ENCODE measurements at places on chromosomes 4 and X. TPM values are rescaled to one million over a fixed set of nuclear protein-coding genes. Genes with fewer than 3 reads are reported as not detected.

- no peak for DNase-seq
Measured at GRCh38 chr4:111988514-111988913, 156.7 kb upstream of the FAM241A start.

DNA sequence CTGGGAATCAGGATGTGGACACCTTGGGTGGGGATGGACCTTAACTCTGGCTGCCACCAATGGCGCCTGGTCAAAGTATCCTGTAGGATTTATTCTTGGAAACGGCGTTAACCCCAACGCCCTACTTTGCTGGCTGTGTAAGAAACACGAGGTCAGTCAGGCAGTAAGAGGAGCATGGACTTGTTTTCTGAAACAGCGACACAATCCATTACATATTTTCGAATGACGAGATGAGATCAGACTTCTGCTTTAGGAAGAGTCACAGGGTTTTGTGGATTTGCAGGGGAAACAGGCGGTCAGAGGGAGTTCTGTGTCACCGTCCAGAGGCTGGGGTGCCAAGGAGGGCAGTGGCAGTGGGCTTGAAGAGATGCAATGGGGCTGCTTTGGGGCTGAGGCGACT lies 92.2 kb downstream of the TBL1X start:
- no peak for DNase-seq

DNA sequence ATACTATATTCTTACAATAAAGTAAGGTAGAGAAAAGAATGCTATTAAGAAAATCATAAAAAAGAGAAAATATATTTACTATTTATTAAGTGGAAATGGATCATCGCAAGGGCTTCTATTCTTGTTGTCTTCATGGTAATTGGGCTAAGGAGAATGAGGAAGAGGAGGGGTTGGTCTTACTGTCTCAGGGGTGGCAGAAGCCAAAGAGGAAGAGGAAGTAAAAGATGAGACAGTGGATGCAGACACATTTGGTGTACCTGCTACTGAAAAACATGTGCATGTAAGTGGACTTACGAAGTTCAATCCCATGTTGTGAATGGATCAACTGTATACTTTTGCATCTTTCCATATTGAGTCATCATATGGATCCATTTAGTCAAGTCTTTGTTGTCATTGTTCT lies 1502.1 kb upstream of the ADGRL3 start:
- DNase-seq: no peak

DNA sequence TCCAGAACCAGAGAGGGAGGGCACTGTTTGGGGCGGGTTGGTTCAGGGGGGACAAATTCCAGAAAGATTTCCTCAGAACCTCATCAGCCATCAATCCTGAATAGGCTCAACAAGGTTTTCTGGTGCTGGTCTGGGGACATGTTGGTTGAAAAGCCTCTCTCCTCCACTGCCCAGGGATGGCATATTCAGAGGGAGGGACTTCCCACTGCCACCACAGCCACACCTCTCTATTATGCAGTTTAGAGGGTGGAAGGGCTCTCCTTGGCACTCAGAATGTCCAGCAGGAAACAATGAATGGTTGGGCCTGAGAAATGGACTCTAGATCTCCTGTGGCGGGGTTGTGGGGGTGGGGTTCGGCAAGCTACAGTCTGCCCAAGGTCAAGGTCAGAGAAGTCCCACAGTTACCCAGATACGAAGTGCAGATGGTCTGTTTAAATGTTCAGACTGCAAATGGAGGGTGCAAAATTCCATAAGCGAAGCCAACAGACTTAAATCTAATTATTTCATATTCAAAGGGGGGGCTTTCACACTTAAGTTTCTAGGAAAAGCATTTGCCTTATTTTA lies 70.7 kb downstream of the LEF1 start:
- DNase-seq: no peak

DNA sequence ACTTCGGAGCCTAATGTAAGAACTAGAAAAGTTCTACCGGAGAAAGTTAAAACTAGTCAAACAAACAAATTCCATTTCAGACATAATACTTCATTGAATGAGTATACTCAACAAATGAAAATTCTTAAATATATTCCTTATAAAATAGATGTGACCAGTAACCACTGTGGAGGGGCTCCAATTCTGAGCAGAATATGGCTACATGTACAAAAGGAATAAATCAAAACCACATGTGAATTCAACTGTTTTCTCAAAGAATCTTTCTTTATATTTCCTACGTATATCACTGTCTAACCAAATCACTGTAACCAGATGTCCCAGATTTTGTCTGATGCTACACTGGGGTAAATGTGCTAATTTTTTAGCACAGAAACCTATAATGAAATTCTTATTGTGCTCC lies 49.0 kb downstream of the HTN1 start:
- no peak for DNase-seq

DNA sequence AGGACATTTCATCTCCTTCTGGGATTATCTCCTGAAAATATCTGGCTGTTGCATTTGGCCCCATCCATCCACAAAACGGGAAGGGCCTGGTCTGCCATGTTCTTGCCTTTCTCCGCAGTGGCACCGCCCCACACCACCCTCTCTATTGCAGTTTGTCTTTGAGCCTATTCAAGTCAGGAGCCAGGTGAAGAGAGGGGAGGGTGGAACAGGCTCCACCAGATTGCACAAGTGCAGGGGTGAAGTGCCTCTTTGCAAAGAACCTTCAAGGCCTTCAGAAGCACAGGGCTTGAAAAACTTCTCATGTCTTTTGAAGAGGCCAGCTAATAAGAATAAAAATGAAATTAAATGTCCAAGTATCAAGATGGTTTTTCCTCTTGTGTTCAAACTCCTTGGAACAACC lies 28.7 kb downstream of the RS1 start:
- no peak for DNase-seq

- DNase-seq: no peak
Measured at GRCh38 chrX:109372716-109373115, 109.2 kb downstream of the GUCY2F start.

- no peak for DNase-seq
Measured at GRCh38 chrX:27953171-27953570, 28.1 kb downstream of the DCAF8L1 start.

GRCh38 chr4:143819029-143819428 lies 86.3 kb downstream of the GYPE start:
- DNase-seq: no peak

DNA sequence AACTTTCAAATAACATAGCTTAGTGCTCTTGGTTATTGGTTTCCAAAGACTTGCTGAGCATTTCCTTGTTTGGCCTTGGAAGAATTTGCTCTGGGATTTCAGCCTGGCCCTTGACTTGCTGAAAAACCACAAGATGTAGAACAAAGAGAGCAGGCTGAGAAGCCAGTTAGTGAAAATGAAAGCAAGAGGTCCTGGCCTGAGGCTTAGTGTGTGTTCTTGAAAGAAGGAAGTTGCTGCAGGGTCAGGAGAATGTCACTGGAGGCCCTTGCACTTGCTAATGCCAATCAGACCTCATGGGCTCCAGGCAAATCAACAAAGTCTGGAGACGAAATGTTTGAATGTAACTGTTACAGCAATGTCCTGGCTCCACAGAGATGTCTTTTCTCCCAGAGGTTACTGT lies 79.4 kb downstream of the SYNPO2 start:
- DNase-seq: no peak

GRCh38 chrX:101491943-101492342 lies 6.7 kb downstream of the ARMCX4 start:
- DNase-seq: no peak

GRCh38 chr4:128803783-128804182 lies 5.7 kb upstream of the JADE1 start:
- no peak for DNase-seq

- DNase-seq: peak; percentile 67
Measured at GRCh38 chr4:147096667-147097604, 151.3 kb upstream of the TTC29 start.

DNA sequence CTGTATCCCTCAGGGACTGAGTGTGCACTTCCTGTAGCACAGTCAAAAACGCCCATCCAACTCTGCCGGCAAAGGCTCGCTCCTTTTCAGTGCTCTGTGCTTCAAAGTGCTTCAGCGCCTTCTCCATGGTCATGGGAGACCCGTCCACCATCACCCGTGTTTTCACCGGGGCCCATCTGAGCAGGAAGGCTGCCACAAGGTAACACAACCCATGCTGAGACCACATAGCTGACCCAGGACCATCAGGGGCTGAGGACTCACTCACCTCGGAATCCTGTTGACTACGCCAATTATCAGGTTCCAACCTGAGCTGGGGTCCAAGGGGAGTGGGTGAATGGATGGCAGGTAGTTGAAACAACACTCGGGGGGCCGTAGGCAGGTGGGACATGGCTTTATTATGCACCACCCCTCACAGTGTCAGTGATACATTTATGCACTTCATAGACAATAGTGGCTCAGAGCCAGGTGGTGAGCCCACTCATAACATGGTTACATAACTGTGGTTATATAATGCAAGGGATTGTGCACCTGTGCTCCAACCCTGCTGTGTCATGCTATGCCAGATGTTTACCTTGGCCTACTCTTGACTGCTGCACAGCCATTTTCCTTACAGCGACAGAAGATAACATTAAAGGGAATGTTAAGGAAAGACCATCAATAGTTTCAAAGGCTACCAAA lies 227.8 kb downstream of the ADGRL3 start:
- no peak for DNase-seq

DNA sequence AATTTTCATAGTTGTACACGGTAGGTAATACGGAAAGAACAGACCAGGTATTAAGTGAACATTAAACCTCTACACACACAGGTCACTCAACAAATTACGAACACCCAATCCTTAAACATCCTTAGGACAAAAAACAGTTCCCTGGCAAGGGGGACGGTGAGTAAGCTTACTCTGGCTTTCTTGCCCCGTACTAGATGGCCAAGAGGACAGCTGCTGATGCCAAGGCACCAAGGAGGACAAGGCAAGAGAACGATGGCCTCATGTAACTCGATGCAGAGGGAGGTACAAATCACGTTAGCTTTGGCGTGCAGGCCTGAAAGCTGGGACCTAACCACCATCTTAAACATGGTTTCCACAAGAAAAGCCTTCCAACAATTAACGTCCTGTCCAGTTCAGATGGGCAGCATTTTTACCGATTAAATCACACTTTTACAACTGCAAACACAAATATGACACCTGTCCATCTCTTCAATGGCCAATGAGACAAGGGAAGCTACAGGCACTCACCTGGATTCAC lies 23.7 kb downstream of the FAT1 start:
- DNase-seq: no peak

DNA sequence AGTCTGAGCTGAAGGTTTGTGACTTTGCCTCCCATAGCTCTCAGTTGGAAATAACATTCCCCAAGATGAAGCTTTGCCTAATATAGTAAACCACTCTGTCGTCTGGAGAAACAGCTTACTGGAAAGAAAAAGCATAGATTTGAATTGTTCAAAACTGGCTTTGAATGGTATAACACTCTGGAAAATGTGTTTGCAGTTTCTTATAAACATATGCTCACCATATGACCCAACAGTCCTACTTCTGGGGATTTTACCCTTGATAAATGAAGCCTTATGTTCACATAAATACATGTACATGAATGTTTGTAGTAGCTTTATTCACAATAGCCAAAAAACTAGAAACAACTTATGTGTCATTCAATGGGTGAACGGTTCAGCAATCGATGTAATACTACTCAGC lies 10.2 kb downstream of the VEGFD start:
- no peak for DNase-seq

- no peak for DNase-seq
Measured at GRCh38 chrX:88202149-88202548, 544.9 kb upstream of the CPXCR1 start.

DNA sequence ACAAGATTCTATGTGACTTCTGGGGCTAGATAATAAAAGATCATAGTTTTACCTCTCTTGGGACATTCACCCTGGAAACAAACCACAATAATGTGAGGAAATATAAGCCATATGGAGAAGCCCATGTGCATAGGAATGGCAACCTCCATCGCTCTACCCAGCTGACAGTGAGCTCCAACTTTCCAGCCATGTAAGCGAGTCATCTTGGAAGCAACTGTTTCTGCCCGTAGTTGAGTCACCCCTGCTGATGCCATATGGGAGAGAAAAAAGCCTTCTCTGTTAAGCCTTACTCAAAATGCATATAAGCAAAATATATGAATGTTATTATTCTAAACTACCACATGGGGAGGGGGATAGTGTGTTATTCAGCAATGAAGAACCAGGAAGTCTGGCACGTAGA lies 31.4 kb upstream of the RELL1 start:
- DNase-seq: no peak

DNA sequence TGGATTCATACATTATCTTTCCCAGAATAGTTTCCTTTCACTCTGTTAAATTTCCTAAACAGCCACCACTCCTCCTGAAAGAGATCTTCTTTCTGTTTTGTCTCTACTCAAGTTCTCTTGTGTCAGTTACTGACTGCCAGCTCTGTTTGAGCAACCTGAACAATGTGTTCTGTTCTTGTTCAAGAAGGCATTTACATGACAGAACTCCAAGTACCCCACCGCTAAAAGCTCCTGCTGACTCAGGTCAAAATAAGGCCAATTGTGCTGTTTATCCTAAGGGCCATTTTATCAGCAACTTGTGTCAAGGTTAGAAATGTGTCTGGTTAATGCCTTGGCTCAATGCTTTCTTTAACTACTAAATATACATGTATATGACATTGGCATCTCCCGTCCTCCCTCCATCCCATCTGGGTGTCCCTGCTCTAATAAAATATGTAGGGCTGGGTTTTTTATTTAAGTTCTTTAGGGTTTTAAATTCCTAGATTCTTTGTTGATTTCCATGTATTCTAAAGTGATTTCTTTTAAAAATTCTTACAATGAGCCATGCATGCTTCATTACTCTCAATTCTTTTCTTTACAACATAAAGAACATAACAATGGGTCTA lies 144.3 kb upstream of the PAQR3 start:
- DNase-seq: no peak

Gene IL15
- 1.2 TPM for total RNA-seq

Gene ARMCX4
- 4.2 TPM for total RNA-seq

Gene FAM9B
- not detected for total RNA-seq

Gene SPANXN5
- total RNA-seq: not detected

Gene CXCL5
- 0.22 TPM for total RNA-seq

Gene PHKA1
- 3.9 TPM for total RNA-seq

Gene TXK
- not detected for total RNA-seq

Gene MAGEE2
- not detected for total RNA-seq

Gene MAD2L1
- total RNA-seq: 7.7 TPM

Gene HMGB3
- total RNA-seq: 24.4 TPM

Gene KLHL13
- 1.7 TPM for total RNA-seq

Gene SUPT20HL1
- not detected for total RNA-seq
